ENCODE measurements at places on chromosomes 4 and X.

GRCh38 chr4:152862608-152863007 lies 73.5 kb upstream of the FHDC1 start:
- DNase-seq = no peak

DNA sequence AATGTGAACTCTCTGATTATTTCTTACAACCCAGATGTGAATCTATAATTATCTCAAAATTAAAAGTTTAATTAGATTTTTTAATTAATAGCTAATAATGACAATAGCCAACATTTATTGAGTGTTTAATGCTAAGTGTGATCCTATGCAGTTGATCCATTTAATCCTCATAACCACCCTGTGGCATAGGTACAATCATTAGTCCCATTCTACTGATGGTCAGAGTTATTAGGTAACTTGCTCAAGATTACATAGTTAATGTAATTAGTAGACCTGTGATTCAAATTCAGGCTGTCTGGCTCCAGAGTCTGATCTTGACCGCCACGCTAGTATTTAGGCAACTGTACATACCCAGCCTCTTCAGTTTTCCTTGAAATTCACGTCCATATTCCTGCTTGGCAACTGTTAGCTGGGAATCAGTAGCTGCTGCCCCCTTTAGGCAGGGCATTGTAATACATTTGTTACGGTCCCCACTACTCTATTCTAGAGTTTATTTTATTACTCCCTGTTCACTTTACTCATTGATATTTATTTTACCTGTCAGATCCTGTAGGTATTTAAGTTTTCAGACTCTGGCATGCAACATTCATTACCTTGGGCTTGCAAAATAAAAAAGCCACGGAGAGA lies 20.6 kb upstream of the TEC start:
- no peak for DNase-seq

DNA sequence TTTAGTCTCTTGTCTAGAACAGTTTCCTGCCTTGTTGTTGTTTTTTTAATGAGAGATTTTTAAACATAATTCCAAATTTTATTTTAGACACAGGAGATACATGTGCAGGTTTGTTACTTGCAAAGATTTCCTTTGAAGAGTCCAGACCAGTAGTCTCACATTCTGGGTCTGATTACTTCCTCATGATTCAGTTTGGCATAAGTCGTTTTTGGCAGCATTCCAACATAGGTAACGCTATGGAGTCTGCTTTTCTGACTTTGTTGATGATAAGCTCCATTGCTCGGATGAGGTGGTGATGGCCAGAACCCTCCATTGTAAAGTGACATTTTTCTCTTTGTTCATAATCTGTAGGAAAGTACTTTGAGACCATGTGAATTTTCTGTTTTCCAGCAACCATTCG lies 74.7 kb downstream of the CLCN4 start:
- no peak for DNase-seq

GRCh38 chrX:41923978-41924683 lies 777 bp upstream of the CASK start:
- DNase-seq = peak; percentile 28

GRCh38 chrX:48785186-48785539 lies 1.2 kb upstream of the GATA1 start:
- DNase-seq = no peak

DNA sequence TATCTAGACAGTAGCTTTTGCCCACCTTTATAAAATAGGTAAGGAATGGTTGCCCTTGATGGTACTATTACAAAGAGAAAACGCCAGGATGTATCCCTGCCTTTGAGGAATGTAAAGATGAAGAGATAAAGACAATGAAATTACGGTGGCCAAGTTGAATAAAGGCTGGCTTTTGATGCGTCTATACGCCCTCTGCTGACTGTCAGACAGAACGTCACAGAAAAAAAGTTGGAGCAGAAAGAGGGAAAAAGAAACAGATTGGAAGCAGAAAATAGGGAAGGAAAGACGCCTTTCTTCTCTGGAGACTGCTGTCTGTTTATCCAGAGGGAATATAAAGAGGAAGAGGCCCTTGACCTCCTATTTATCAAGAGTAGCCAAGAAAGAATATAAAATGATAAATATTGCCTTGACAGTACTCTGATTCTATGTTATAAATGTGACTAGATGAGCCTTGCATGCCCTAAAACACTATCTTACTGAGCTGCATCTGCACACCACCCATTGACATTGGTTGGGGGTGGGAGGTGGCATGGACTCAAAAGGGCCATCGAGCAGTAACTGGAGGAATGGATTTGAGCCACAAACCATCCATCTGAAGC lies 30.6 kb downstream of the PCDH19 start:
- peak; percentile 8 for DNase-seq

DNA sequence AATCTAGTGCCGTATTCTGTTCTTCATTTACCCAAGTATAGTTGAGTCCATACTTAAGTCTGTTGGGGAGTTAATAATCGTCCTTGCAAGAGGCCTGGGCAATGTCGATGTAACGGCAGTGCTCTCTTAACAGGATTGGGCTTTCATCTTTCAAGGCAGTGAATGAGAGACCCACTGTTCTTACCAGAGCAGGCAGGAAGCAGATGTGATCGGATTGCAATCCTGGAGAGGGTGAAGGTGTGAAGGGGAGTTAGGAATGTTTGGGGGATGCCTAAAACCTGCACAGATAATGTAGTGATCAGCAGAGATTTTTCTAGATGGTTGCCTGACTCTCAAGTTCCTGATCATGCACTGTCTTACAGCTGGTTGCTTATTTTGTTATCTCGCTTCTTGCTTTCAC lies 308.4 kb downstream of the AFF2 start:
- no peak for DNase-seq

DNA sequence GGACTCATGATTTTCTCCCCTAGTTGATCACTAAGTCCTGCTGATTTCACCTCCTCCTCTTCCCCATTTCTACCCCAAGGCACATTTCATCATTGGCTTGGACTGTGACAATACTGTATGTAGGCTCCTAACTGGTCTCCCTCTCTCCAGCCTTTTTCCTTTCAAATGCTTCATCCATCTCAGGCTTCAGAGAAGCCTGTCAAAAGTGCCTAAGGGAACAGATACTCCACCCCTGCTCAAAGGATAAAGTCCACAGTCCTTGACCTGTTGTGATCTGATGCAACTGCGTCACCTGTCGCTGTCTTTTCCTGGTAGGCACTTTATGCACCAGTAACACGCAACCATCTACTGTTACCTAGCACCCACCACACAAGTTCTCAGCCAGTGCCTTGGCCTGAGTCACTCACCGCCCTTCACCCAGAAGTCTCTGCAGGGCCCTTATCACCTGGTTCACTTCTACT lies 12.8 kb downstream of the SCARB2 start:
- no peak for DNase-seq

DNA sequence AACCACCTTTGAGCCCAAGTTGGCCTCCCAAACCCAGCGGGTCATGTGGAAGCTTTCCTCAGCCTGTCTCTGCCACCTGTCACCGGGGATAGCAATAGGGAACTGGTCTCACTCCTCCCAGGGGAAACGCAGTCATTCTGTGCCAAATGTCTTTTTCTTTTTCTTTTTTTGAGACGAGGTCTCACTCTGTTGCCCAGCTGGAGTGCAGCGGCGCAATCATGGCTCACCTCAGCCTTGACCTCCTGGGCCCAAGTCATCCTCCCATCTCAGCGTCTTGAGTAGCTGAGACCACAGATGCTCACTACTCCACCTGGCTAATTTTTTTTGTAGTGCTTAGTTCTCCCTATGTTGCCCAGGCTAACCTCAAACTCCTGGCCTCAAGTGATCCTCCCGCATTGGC lies 40.3 kb downstream of the MED28 start:
- no peak for DNase-seq

DNA sequence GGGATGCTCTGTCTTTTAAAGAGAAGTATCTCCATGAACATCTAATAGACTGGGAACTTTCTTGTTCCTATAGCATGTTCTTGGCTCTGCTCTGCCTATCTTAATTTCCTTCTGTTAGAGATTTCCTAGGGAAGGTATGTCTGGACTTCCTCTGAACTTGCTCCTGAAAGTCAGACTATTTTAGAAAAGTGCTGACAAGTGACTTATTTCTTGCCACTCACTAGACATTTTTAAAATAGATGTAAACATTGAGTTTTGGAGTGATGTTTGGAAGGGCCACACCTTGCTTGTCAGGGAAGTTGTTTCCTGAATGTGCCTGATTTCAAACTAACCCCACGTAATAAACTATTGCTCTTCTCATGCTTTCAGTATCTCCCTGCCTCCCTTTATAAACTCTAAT lies 62.4 kb upstream of the ATP8A1 start:
- DNase-seq = no peak

- no peak for DNase-seq
Measured at GRCh38 chr4:4339504-4340085, 47.3 kb upstream of the NSG1 start.

GRCh38 chr4:168397611-168398169 lies 79.1 kb upstream of the DDX60 start:
- DNase-seq = no peak

DNA sequence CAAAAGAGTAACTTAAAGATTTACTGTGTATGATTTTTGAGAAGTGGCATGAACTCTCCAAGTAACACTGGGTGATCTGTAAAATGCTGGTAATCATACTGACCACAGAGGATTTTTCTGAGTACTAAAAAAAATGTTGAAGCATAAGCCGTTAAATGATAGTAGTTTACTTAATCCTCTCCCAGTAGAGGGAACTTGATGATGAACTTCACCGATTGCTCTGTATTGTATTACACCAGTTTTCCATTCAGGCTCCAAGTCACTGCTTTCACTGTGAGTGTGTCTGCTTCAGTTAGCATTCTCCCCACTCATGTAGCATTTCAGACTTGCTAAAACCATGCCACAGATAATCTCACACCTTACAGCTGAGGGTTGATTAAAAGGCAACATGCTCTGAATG lies 294.1 kb downstream of the GBA3 start:
- DNase-seq = no peak

DNA sequence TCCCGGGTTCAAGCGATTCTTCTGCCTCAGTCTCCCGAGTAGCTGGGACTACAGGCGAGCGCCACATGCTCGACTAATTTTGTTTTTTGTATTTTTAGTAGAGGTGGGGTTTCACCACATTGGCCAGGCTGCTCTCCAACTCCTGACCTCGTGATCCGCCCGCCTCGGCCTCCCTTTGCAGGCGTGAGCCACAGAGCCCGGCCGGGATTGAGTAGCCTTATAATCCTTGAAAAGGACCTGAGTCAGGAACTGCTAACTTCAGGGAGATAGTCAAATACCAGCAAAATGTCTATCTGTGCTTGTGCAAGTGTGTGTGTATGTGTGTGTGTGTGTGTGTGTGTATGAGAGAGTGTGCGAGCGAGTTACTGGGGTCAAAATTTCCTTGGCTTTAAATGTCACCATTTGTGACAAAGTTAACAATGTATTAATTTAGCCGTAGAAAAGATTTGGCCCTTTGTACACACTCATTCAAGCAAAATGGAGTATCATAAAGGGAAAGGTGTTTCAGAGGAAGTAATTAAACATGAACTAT lies 1.8 kb upstream of the KDM6A start:
- no peak for DNase-seq

DNA sequence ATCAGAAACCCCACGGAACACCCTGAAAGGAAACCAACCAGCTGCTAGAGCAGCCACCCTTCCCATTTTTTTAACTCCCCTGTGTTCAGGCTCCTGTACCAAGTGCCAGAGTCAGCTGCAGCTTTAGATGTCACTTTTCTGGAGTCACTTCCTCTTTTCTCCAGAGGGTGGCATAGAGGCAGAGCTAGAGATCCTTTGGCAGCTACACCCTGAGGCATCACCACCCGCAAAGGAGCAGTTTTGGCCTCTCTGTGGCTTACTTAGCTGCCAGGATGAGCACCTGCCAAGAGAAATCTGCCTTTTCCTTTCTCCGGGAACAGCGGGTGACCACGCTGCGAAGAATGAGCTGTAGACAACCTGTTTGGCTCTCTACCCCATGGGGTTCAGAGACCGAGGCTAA lies 58.0 kb upstream of the CHRDL1 start:
- DNase-seq = no peak

DNA sequence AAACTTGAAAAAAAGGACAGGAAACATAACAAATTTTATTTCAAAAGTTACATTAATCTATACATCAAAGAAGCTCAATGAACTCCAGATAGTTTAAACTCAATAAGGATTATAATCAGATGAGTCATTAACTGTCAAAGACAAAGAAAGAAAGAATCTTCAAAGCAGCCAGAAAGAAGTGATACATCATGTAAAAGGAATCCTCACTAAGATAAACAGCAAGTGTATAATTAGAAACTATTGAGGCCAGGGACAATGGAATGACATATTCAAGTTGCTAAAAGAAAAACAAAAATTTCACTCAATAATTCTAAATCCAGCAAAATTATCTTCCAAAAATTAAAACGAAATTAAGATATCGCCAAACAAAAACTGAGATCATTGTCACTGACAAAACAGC lies 161.6 kb upstream of the NWD2 start:
- no peak for DNase-seq

DNA sequence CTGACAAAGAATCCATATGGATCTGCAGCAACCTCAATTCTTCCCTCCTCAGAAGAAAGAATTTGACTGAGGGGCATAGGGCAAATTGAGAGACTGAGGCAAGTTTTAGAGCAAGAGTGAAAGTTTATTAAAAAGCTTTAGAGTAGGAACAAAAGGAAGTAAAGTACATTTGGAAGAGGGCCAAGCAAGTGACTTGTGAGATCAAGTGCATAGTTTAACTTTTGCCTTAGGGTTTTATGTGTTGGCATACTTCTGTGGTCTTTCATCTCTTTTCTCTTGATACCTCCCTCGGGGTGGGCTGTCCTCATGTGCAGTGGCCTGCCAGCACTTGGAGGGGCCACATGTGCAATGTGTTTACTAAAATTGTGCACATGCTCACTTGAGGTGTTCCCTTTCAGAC lies 98.0 kb upstream of the MAGEB16 start:
- no peak for DNase-seq

DNA sequence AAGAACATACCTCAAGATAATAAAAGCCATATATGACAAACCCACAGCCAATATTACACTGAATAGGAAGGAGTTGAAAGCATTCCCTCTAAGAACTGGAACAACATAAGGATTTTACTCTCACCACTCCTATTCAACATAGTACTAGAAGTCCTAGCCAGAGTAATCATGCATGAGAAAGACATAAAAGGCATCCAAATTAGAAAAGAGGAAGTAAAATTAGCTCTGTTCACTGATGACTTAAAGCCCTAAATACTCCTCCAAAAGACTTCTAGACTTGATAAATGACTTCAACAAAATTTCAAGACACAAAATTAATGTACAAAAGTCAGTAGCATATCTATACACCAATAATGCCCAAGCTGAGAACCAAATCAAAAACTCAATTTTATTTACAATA lies 235.7 kb downstream of the NKX6-1 start:
- no peak for DNase-seq

DNA sequence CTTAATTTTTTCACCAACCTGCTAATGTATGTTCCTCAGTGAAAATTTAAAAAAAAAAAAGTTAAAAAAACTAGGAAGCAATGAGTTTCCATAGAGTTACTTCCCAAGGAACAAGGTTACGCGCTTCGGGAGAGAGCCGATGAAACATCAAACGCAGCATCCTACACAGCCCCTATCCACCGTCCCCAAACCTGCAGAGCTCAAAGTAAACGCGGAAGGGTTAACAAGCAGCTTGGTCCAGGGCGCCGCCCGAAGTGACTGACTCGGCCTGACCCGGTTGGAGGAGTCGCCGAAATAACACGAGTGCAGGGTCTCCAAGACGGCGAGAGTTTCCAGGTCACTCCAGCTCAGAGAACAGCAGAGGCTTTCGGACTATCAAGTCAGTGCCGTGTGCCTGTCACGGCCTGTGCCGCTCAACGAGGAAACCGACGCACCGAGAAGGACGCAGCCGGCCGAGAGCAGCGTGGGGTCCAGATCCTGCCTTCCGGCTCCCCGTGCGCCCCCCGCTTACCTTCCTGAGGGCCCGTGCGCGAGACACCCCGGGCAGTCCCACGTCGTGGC lies 512 bp downstream of the NOP14 start:
- DNase-seq = no peak
